Activated T-cell treated with anti-CD3 and anti-CD28 coated beads, Interleukin-2, amount 50 U/mL, for 1 hour (primary cell): ENCODE measurements at places on chromosomes 6 and 20.

DNA sequence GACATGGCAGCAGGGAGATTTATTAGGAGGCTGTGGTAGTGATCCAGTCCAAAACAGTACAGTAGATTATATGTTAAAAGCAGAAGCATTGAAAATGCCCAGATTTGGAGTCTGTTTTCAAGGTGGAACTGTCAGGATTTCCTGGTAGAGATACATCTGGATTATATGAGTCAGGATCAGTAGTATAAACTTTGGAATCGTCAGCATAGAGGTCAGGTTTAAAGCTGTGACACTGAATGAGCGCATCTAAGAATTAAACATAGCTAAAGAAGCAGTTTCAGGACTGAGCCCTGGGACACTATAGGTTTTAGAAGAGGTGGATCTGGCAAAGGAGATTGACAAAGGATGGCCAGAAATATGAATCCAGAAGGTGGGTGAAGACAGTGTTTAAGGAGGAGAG lies 60.4 kb downstream of the RNF144B start:
- no peak for DNase-seq

- DNase-seq = no peak
These were observed 6.5 kb downstream of the EYS start for GRCh38 chr6:65700561-65700960.

DNA sequence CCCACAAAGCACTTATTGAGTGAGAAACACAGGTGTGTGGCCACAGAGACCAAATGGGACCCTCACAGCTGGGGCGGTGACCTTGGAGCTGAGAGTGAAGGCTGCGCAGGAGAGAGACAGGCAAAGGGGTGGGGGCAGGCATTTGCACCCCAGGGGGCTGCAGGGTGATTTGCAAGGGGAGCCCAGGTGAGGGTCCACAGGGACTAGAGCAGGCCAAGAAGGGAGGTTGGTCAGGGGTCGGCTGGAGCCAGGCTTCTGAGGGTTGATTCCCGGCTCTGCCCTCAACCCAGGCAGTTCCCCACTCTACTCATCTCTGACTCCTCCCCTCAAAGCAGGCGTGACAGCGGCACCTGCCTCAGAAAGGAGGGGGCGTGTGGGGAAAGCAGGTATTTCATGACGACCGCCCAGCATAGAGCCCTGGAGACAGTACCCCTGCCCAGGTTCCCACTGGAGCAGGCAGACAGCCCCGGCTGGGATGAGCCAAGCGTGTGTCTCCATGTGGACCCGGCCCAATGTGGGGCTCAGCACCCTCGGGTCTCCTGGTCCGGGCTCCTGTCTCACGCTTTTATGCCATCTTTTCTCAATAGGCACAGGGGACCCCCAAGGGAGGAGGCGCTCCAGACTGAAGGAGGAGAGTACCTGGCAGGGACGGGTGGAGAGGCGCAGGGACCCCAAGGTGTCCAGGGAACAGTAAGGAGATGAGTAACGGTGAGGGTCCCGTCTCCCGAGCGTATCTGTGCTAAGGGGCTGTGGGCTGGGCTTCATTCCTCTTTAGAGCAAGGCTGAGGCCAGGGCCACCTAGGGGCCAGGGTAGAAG lies 3.1 kb upstream of the MRGBP start:
- DNase-seq = no peak

DNA sequence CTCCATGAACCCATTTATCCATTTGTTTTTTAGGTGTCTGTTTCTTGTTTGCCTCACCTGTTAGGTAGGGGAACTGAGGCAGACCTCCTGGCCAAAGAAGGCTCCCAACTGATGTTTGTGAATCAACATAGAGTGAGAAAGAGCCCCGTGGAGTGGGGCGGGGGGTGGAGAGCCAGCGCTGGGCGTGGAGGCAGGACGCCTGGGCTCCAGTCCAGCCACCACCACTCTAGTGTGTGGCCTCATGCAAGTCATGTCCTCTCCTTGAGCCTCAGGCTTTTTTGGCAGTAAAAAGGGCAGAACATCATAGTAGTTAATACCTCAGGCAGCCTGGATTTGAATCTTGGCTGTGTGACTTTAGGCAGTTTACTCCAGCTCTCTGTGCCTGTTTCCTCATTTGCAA lies 42.2 kb upstream of the SCRT2 start:
- no peak for DNase-seq

- no peak for DNase-seq
These were observed 454.5 kb upstream of the ID4 start for GRCh38 chr6:19382676-19383075.

GRCh38 chr20:49727478-49727877 lies 13.8 kb upstream of the B4GALT5 start:
- no peak for DNase-seq

DNA sequence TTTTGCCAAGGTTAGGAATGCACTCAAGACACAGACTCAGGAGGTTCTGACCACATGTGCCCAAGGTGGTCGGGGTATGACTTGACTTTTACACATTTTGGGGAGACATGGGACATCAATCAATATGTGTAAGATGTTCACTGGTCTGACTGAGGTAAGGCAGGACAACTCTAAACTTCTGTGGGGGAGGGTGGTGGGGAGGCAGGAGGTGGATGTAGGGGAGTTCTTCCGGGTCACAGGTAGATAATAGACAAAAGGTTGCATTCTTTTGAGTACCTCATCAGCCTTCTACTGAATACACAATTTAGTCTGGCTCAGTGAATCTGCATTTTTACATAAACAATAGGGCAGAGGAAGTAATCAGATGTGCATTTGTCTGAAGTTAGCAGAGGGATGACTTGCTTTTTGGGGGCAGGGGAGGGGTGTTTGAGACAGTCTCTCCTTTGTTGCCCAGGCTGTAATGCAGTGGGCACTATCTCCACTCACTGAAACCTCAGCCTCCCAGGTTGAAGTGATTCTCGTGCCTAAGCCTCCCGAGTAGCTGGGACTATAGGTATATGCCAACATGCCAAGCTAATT lies 10.9 kb downstream of the ECHDC1 start:
- no peak for DNase-seq

DNA sequence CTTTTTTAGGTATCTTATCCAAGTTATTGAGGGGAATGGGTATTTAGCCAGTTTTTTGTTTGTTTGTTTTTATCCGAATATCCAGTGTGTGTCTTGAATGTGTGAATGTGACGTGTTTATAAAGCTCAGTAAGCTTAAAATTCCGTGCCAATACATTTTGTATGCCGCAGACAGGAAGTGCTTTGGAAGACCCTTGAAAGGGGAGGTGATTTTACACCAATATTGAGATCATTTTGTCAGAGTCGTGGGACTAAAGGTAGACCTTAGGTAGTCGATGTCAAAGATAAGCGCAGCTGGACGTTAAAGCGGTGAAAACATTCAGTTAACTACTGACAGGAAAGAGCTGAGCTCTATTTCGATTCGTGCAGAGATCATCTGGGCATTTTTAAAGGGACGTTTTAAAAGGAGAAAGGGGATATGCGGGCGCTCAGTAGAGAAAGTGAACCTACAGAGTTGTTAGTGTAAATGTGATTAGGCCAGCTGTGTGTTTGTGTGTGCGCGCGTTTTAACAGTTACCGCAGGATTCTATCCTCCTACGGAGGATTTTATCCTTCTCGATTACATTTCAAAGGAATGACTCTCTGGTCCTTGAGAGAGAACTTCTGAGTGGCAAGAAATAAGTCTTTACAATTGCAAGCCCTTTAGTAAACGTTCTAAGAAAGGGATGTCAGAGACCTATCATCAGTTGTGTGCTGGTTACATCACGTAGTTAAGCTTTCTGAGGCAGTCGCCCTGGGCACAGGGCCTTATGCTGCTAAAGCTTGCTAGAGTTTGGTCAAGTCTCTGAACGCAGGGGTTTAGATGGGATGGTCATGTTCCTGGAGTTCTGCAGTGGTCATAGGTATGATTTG lies 625 bp upstream of the ECHDC1 start:
- DNase-seq = no peak

GRCh38 chr6:163253556-163254213 lies 160.8 kb upstream of the QKI start:
- no peak for DNase-seq

DNA sequence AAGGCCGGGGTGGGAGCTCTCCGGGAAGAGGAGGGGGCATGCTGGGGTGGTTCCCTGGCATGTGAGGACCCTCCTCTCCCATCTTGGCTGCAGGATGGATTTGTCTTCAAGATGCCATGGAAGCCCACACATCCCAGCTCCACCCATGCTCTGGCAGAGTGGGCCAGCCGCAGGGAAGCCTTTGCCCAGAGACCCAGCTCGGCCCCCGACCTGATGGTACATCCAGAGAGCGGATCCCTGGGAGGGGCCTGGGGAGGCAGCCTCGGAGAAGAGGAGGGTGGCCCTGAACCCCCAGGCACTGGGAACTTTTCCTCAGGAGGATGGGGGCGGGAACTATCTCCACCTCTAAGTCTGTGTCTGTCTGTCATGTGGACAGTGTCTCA lies 4.8 kb downstream of the CDC25B start:
- DNase-seq = no peak

GRCh38 chr20:30376767-30377658 lies 880.5 kb upstream of the DEFB115 start:
- peak; percentile 87 for DNase-seq

- DNase-seq = peak; percentile 77
These were observed at the start of gene PHF10 for GRCh38 chr6:169724494-169725124. Gene PHF10, minus strand, starts transcription at chr6:169724500. Its CDS starts 569 bp downstream, at chr6:169723931.

DNA sequence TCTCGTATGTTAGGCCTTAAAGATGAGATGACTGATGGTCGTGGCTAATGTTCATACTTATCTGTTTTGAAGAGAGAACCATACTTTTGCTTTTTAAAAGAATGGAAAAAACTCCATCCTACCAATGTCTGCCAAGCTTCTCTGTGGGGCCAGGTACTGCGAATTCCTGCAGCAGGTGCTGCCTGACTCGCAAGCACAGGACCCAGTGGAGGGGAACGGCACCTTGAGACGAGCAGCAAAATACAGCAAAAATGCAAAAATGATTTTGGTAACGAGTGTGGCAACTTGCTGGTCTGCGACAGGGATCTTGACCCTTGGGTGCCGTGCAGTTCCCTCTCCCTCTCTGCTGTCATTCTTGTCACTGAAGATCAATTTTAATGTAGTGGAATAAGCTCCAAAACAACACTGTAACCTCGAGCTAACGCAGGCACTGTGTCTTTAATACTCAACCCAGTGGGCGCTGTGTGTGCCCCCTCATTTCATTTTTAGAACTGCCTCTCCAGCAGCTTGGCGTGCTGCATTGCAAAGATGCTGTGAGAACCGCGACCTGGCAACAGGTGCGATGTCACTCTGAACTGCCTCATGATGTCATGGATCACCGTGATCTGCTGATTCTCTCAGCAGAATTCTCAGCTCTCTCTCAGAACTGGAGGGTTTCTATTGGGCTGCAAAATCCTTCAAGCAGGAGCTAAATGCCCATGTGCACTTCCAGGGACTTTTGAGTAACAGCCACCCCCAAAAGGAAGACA lies 51.6 kb downstream of the RAMACL start:
- DNase-seq = no peak

DNA sequence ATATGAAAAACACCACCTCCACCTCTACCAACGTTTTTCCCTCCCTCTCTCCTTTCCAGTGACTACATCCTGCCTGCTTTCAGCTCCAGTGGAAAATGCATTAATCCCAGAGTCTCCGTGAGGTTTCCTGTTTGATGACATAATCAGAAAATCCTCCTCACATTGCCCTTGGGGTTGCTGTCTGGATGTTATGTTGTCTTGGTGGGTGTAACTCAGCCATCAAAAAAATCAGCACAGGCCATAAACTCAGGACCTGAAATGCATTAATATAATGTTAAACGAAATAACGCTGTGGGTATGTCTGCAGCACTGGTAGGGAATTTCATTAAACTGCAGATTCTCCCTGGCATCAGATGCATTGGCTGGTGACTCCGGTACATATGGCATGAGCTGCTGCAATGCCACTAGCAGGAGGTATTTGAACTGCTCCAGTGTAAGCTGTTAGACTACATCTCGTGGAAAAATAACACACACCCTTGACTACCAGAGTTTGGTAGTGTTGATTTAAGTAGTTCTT lies 297.8 kb downstream of the PRL start:
- no peak for DNase-seq

DNA sequence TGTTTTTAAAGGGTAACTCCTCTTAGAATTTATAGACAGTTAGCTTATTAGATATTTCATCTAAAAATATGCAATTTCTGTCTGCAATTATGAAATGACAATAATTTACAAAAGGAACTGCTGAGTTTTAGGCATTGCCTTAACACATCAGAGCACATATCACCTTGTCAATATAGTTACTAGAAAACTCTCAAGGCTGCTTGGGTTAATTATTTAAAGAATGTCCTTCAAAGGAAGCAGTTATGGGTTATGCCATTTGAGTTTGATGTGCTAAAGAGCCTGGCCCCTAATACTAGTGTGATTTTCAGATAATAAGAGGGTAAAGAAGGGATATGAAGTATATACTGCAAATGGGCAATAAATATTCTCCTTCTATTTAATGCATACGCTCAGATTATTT lies 192.5 kb downstream of the EPHA7 start:
- no peak for DNase-seq

- DNase-seq = no peak
These were observed 11.8 kb upstream of the MAP1LC3A start for GRCh38 chr20:34546751-34547181.

- DNase-seq = no peak
These were observed 294.0 kb downstream of the SOX4 start for GRCh38 chr6:21887231-21888185.

DNA sequence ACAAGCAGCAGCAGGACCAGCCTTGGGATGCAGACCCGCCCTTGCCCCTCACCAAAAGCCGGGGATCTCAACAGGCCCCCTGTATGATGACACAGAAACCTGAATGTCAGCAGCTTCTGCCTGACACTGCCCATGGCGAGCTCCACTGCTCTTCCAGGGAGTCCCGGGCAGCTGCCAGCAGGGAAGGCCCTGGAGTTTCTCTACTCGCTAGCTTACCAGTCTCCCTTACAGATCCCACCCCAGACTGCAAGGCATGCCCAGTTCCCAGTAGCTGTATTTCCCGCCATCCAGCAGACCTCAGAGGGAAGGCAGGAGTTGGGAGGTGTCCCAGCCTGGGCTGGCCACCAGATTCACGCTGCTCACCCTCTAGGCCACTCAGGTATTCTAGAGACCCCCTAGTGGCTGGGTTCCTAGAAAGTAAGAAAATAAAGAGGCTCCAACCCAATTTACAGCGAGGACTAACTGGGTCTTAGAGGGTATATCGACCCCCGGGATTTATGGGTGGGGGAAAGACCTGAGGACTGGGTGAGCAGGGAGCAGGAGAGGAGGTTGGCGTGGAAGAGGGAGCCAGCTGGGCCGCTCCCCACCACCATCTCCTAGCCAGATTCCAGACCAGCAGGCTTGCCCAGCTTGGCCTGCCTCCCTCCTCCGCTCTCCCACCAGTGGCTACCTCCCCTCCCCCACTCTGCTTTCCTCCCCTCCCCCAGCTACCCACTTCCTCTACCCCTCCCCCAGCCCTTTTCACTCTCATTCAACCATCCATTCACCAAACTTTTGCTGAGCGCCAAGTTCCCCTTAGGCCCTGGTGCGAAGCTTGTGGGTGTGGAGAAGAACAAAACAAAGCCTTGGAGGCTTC lies 9.7 kb upstream of the HMGA1 start:
- no peak for DNase-seq

GRCh38 chr6:18503593-18504231 lies 116.6 kb downstream of the RNF144B start:
- DNase-seq = no peak

GRCh38 chr20:1061484-1062221 lies 56.7 kb upstream of the PSMF1 start:
- no peak for DNase-seq

- DNase-seq = no peak
These were observed 5.2 kb downstream of the KIAA0408 start for GRCh38 chr6:127453845-127454619.

- DNase-seq = peak; percentile 60
These were observed 862 bp downstream of the UCKL1 start for GRCh38 chr20:63955281-63955826.
